T follicular helper cell (primary cell): ENCODE measurements at places on chromosomes 16 and 17.

- DNase-seq: peak; percentile 78
Observed at GRCh38 chr17:1294157-1294717, 14.8 kb downstream of the TRARG1 start.

DNA sequence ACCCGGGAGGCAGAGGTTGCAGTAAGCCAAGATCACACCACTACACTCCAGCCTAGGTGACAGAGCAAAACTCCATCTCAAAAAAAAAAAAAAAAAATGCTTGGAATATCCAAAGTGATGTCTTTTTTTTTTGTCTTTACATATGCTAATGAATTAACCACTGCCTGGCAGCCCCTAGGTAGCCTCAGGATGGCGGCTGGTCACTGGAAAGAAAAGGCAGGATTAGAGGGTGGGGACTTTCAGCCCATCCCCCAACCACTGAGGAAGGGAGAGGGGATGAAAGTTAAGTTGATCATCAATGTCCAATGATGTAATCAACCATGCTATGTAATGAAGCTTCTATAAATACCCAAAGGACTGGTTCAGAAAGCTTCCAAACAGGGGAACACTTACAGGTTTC is 26.8 kb downstream of the RNF157 start:
- DNase-seq: no peak

DNA sequence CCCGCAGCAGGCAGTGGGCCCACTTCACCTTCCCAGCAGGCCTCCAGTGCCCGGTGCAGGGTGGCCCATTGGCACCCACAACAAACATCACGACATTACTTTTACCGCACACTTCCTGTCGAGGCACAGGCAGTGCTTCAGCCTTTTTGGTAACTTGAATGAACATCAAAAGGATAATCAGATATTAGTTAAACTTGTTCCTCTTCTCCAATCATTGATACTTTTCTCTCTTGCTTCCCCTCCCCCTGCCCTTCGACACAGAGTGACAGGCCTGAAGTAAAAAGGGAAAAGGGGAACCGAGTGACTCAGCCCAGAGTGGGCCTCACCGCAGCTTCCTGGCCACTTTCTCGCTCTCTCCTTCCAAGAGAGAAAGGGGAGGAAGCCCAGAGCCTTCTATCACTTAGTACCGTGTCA is 507.0 kb downstream of the MAF start:
- DNase-seq: peak; percentile 24

- DNase-seq: peak; percentile 55
Observed at GRCh38 chr17:42578282-42578869, 847 bp upstream of the PSMC3IP start.

DNA sequence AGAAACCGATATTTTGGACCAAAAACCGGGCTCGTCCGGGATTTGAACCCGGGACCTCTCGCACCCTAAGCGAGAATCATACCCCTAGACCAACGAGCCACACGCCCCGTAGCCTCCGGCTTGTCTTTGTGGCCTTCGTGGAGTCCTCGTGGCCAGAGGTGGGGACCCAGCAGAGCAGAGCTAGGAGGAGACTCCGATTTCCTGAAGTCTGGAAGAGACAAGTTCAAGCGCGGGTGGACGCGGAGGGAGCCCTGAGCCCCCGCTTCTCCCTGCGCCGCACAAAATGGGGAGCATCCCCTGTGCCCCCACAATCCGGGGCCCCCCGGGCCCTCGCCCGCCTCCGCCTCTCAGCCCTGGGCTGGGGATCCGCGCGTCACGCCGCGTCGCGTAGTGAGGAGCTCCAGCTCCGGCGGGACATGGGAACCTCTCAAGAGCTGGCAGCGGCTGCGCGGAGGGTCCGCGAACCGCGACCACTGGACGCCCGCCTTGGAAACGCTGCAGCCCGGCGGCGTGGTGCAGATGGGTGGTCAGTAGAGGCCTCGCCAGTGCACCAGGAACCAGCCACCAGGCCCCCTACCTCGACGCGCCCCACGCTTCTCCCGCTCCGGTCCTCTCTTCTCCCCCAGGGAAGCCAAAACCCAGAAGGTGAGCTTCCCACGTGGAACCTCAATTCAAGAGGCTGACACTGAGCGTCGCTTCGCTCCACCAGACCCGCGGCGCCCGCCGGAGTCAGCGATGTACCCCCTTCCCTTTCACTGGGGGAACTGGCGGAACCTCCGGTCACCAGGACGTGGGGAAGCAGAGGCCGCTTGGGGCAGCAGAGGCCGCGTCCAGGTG is 5.2 kb upstream of the OR1F1 start:
- no peak for DNase-seq

DNA sequence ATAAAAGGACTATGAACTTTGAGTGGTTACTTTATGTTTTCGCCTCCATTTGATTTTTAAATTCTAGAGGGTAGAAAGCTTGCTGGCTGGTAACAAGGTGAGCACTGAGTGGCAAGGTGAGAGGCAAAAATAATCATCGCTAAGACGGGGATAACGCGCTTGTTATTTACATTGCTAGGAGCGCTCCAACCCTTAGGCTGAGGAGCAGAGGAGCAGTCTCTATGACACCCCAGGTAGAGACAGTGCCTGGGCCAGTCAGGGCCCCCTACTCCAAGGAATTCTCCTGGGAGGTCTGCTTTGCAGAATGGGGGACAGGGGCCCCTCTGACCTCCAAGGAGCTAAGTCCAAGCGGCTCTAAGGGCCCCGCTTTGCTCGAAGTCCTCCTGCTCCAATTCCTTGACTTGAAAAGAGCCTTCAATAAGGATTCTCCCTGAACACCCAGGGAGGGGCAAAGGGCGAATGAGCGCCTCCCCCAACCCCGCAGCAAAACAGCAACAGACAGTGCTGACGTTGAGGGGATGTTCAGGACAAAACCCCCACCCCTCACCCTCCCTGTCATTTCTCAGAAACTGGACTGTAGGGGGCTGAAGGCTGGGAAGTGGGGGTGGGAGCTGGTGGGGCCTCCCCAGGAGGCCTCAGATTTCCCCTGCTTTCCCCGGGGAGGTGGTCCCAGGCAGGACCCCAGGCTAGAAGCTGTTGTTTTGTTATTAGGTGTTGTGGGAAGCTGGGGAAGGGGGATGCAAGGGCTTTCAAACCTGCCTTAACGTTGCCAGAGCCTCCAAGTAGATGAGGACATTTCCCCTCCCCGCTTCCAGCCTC is 10.2 kb upstream of the FOXF1 start:
- DNase-seq: no peak

DNA sequence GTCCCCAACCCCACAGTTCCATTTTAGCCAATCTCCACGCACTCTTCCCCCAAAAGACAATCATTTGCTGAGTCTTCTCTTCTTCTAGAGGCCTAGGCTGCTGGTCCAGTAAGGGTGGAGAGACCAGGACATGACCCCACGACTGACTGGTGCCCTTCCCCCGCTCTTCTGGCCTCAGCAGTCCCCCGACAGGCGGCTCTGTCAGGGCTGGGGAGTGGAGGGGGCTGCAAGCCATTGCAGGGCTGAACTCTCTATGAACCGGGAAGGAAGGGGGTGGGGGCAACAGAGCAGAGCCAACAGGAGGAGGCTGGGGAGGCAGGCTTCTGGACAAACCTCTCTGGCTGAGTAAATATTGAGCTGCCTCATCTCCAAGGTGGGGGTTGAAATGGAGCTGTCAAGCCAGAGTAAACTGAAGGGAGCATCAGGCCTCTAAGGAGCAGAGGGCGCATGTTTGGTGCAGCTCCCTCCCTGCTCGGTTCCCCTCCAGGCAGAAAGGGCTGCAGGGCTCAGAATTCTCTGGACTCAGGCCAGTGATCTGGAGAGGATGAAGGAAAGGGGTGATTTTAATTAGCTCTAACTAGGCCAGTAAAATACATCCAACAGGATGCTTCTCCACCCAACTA is 8.7 kb downstream of the HOXB1 start:
- no peak for DNase-seq

GRCh38 chr17:81252326-81252986 is 13.3 kb downstream of the NDUFAF8 start:
- no peak for DNase-seq

- no peak for DNase-seq
Observed at GRCh38 chr17:33080091-33080490, 88.4 kb downstream of the SPACA3 start.

DNA sequence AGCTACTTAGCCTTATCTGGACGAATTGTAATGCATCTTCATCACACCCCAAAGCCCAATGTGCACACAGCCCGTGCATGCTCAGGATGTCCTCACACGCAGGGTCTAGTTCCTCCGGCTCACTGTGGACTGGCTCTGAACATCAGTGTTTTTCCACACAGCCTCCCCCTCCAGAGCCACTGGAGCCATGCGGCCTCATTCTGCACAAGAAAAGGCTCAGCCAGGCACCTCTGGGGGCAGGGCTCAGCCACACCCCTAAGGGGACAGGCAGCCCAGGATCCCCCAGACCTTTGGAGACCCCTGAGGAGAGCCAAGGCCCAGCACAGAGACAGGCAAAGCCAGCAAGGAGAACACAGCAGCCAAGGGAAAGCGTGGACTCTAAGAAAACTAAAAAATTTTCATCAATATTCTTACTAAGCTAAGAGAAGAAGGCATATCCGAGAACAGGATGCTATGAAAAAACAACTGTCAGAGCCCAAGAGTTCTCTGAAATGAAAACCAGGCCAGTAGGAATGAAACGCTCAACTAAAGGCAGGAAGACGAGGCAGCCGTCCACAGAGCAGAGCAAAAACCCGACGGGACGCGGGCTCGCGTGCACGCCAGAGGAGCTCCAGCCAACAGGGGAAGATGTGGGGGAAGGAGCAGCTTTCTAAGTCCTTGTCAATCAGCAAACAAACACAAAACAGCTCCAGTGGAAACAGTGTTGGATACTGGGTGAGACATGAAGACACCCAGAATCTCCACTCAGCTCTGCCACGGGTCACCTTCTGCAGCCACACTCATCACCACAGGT is 34.5 kb downstream of the MAP1LC3B start:
- DNase-seq: no peak

DNA sequence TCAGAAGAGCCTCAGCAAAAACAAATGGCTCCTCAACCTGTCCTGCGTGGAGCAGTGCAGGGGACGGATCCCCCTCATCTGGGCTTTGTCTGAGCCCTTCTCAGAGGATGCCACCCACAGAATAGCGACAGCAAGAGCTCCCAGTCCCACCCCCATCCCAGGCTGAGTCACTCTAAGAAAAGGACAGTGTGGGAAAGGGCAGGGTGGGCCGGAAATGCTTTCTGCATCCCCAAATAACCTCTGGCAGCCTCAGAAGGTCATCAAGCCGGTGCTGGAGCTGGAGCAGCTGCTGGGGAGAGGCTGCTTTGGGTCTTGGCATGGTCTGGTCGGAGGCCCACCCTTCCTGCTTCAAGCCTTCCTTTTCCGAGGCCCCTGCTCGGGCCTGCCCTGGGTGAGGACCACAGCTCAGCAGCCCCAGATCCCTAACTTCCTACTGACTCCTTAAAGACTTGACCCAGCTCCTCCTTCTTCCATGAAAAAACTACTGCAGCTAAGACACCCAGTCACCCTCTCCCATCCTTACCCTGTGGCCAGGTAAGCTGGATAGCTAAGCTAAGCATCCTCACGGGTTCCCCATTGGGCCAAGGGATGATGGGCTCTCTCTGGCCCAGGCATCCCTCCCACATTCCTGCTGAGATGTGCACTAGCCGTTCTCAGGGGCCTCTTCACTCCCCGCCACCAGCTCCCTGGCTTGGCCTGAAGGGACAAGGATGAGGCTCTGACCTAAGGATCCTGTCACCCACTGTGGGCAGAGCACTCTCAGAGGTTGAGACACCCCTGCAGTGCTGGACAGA is 8.7 kb downstream of the SLC12A4 start:
- no peak for DNase-seq

- no peak for DNase-seq
Observed at GRCh38 chr16:68737046-68737729, at the start of gene CDH1. Gene CDH1 (plus strand): TSS chr16:68737292. CDS start chr16:68737416, 124 bp downstream.

DNA sequence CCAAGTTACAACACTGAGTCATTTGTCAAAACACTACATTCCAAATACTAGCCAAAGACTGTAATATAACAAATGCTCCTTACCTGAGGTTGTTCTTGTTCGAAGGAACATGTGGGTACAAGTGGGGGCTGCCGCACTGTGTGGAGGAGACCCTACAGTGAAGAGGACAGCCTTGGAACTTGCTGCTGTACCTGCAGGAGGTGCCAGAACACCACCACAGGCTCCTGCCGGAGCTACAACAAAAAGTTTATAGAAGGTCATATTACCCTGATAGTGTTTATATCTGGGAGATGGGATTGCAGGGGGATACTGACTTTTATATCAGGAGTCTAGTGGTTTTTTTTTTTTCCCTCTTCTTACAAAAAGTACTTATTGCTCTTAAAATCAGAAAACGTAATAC is 37.8 kb upstream of the ALDH3A1 start:
- no peak for DNase-seq

- no peak for DNase-seq
Observed at GRCh38 chr17:31778523-31778922, 80.5 kb downstream of the COPRS start.

GRCh38 chr17:78925234-78925633 is at the start of gene TIMP2:
Gene TIMP2 (minus strand): TSS chr17:78925387. CDS start chr17:78925088, 299 bp downstream.
- peak; percentile 60 for DNase-seq

DNA sequence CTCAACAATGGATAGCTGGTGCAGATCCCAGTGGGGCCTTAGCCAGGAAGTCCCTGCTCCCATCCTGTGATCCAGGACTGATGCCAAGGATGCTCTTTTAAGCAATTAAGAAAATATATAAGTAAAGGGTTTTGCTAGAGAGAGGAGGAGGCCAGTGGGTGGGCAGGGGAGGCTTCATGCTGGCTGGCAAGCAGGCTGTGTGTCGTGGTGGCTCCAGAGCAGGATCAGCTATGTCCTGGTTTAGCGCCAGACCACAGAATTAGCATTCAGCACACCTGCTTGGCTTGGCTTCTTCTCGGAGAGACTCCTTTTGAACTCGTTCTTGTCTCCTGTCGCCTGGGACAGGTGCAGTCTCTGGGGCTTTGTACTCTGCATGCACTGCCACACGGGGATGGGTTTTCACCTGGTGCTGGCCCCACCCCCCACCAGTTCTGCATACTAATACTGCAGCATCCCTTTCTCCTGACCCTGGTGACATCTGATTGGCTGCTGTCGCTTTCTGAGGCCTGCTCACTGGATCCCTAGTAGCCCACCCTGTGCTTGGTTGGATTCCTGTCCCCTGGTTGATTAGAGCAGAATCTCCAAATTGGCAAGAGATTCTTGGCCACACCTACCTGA is 66.1 kb downstream of the PLD6 start:
- no peak for DNase-seq

DNA sequence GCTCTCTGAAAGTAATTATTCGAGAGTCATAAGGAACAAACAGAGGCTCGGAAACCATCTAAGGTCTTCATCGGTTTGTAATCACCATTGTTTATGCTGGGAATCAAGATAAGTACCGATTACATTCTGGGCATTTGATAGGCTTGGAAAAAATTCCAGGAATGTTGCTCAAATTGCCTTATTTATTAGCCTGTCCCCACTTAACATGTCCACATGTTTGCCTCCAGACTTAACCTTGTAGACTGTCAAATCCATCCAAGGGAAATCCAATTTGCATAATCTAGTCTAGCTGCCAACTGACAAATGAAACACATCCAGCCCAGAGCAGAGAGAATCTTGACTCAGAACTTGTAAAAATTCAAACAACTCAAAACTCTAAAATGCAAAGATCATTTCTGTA is 51.3 kb upstream of the TMC5 start:
- no peak for DNase-seq

- DNase-seq: no peak
Observed at GRCh38 chr16:31505483-31505882, 2.7 kb downstream of the RUSF1 start.
